ENCODE measurements at places on chromosomes 11 and 22.

- no peak for DNase-seq
Measured at GRCh38 chr11:128690665-128691101, 3.2 kb upstream of the FLI1 start.

- DNase-seq = peak; percentile 94
Measured at GRCh38 chr22:44351685-44352377, 39.1 kb upstream of the SHISAL1 start.

DNA sequence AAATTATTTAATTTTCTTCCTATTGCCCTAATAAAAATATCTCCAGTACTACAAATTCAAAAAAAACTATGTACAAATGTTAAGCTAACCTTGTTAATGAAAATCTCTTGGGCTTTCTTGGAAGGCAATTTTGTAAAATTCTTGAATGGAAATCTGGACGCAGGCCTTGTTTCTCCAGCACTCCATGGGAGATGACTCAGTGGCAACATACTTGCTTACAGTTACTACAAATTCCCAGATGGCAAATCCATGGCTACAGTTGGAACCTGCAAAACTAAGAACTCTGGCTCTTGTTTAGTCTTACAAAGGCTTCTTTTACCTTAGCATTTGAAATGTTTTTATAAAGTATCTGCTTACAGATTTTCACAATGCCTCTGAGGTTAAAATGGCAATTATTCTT, 725.2 kb downstream of the DLG2 start:
- peak; percentile 84 for DNase-seq

DNA sequence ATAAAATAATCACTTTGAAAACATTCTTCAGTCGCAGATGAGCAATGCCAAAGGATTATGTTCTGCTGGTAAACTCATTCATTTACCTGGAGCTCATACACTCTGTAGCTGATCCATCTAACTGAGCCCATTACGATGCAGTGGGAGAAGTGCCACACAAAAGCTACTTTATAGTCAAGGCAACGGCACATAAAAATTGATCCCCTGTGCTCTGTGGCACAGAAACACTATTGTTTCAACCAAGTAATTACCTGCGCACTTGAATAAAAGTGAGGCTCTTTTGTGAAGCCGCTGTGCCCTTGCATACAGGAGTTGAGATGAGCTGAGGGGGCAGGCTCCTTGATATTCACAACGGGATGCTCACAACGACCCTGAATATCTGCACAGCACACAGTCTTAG, 7.2 kb downstream of the DKK3 start:
- no peak for DNase-seq

DNA sequence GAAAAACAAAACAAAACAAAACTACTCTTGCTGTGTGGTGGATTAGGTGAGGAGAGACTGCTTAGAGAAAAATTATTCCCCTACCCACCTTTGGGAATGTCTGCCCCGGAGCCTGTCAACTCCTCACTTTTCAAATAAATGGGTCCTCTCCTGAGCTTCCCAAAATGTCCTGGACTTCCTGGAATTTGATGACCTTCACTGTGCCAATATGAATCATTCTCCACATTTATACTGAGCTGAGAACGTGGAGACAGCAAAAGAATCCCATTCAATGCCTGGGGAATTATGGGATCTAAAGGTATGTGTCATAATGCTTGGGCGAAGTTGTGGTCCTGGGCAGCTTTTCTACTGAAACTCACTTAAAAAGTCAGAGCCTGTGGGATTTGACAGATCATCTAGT, 136.8 kb downstream of the KIF18A start:
- DNase-seq = peak; percentile 41

- DNase-seq = no peak
Measured at GRCh38 chr11:114079511-114080065, 20.1 kb downstream of the ZBTB16 start.

GRCh38 chr11:30619767-30620166, 33.6 kb upstream of the MPPED2 start:
- DNase-seq = no peak

- no peak for DNase-seq
Measured at GRCh38 chr11:75760243-75760642, 8.3 kb upstream of the DGAT2 start.

DNA sequence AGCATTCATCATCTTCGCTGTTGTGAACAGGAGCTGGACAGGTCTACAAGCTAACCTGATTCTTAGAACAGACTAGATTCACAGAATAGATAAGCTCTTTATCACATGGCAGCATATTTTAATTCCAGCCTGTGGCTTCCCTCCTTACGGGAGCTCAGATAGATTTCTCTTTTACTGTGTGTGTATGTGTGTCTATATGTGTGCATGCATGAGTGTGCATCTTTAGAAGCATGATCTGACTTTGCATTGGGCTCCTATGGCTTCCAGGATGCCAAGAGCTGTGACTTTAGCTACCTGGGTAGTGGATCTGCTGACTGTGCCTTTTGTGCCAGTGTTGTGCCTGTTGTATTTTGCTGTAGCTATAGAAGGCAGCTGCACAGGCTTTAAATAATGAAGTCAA, 44.3 kb downstream of the ZNRF3 start:
- DNase-seq = no peak

GRCh38 chr11:95964281-95964680, 40.4 kb upstream of the MTMR2 start:
- no peak for DNase-seq

DNA sequence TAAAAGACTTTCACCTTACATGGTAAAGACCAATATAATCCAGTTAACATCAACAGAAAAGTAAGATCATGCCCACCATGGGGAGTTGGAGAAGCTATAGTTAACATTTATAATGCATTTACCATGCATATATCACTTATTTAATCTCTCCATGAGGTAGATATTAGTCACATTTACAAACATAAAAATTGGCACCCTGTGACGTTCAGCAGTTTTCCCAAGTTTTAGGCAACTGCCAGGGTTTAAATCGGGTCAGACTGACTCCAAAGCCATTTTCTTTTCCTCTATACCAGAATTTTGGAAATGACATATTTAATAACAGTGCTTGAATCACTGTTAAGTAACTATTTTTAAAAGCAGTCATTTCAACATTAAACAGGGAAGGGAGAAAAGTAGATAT, 266.3 kb downstream of the DDX10 start:
- DNase-seq = no peak

DNA sequence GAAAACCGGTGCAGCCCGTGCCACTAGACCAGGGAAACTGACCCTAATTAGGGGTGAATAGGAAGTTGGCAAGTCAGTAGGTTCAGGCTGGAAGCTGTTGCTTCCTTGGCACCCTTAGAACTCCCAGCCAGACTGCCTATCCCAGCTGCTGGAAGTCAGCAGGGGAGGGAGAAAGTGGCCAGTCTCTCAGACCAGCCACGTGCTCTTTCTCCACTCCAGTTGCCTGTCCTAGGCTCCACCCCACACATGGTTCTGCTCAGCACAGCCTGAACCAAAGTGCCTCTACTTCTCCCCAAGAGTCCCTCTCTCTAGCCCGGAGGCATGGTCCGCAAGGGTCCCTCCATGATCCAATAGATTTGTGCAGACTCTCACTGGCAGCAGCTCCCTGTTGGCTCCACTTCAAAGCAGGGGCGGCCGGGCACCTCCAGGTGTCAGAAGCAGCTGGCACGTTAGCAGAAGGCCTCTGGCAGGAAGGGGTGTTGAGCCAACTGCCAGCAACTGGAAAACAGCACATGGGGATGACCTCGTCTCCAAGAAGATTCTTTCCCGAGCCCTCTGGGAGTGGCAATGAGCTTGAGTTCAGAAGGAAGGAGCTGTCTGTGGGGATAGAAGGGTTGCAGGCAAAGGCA, 27.7 kb downstream of the ARFGAP2 start:
- DNase-seq = peak; percentile 47

GRCh38 chr11:125183641-125184040, 19.1 kb downstream of the PKNOX2 start:
- DNase-seq = no peak

DNA sequence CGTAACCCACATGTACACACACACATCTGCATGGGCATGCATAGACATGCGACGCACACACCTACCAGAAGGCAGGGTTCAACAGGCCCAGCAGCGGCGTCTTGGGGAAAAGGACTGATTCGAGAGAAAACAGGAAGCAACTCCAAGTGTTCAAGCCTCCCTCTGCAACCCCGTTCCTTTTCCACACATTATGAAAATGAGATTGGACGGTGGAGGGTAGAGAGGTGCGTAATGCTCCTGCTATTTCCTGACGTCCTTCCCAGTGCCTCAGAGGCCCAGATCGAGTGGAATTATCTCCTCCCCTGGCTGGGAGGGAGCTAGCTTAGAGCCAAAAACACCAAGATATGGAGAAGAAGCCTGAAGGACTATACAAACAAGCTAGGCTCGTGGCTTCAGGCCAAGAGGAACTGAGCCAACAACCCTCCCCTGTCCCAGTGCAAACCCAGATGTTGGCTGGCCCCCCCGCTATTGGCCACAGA, 289.2 kb downstream of the MN1 start:
- peak; percentile 93 for DNase-seq

DNA sequence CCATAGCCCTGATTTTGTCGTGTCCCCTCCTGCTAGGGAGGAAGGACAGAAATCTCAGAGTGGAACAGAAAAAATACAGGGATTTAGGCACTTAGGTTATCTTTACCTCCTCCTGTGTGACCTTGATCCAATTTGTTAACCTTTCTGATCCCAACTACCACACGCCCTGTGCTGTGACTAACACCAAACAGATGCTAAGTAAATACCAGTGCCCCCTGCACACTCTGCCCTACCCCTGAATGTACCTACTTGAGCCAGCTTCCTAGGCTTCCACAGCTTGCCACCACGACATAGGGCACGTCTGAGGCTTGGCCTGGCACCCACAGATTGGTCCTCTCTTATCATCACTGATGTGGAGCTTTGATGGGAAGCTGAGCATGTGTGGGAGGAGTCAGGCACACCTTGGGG, 9.2 kb downstream of the MYO18B start:
- DNase-seq = no peak

GRCh38 chr11:67060111-67060522, 3.5 kb downstream of the RHOD start:
- DNase-seq = no peak

GRCh38 chr11:47918882-47919495, 61.4 kb upstream of the PTPRJ start:
- DNase-seq = peak; percentile 54

- DNase-seq = no peak
Measured at GRCh38 chr22:45051946-45052345, 42.1 kb upstream of the PHF21B start.

DNA sequence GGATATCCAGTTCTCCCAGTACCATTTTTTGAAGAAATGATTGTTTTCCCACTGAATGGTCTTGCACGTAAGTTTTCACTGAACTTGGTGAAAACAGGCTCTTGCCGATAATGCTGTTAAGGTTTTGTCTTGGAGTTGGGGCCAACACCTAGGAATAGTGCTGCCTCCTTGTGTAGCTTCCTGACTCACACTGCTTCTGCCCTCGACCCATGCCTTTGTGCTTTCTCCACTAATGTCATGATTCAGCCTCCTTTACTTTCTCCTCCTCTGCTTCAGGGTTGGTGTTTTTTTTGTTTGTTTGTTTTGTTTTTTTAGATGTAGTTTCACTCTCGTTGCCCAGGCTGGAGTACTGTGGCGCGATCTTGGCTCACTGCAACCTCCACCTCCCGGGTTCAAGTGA, 30.2 kb downstream of the SLC5A1 start:
- no peak for DNase-seq

GRCh38 chr22:45203150-45203951, 37.3 kb downstream of the KIAA0930 start:
- no peak for DNase-seq

GRCh38 chr22:49959782-49960158, 802 bp upstream of the PIM3 start:
- DNase-seq = peak; percentile 18

DNA sequence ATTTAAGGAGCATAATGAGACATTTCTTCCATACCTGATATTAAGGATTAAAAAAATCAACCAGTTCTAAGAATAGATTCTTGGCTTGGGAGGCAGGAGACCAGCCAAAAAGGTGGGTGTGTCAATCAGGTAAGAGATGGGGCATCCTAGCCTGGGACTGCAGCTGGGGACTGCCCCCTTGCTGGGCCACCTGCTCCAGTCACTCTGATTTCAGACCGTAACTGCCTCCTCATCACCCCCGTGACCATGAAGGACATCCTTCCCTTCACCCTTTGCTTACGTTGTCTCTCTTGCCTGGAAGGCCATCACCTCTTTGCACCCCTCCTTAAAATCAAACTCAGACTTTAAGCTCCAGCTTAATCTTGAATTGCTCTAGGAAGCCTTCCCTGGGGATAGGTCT, 17.9 kb downstream of the PTPN5 start:
- DNase-seq = no peak

DNA sequence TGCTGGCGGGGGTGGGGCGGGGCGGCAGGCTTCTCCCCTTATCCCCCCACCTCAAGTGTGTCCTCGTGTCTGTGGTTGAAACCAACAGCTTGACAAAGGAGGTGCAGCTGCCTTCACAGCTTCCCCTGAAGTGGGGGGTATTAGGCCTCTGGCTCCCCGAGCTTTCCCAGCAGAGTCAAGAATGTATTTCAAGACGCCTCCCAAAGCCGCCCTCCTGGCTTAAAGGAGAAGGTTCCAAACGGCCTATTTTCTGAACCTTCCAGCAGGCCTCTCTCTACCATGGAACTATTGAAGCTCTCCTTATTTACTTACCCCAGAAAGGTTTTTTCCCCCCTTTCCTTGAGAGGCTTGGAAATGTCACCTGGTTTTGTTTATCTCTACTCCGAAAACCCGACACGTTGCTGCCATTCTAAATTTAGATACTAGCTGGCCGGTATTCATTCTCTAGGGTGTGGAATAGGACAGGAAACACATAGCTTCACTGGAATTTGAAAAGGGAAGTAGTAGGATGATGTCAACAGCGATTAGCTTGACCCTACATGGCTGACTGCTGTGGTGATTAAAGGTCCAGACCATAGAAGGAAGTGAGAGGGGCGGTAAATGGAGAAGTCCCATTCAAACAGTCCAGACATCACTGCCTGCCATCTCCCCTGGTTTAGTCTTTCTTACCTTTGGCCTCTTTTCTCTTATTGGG, 671 bp upstream of the PICALM start:
- DNase-seq = peak; percentile 97

DNA sequence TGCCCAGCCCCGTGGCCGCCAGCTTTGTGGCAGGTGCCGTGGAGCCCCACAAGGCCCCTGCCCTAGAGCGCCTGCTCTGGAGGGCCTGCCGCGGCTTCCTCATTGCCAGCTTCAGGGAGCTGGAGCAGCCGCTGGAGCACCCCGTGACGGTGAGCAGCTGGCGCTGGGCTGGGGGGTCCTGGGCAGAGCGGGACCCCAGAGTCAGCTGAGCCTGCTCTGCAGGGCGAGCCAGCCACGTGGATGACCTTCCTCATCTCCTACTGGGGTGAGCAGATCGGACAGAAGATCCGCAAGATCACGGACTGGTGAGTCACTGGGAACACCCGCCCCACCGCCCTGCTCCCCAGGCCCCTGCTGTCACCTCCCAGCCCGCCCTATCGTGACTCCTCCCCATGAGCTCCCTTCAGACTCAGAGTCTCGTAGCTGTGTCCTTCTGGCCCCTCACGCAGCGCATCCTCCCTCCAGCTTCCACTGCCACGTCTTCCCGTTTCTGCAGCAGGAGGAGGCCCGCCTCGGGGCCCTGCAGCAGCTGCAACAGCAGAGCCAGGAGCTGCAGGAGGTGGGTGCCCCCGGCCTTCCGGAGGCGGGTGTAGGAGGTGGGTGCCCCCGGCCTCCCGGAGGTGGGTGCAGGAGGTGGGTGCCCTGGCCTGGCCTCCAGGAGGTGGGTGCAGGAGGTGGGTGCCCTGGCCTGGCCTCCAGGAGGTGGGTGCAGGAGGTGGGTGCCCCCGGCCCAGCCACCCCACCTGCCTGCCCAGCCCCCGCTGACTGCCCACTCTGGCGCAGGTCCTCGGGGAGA, 4.7 kb downstream of the TCIRG1 start:
- peak; percentile 40 for DNase-seq

- peak; percentile 73 for DNase-seq
Measured at GRCh38 chr22:41009222-41009948, 58.2 kb downstream of the RBX1 start.

- DNase-seq = peak; percentile 27
Measured at GRCh38 chr11:36622431-36623136, 24.5 kb upstream of the RAG2 start.

All from AG10803 (cell line).